ENCODE measurements at places on chromosomes 12 and 14.

DNA sequence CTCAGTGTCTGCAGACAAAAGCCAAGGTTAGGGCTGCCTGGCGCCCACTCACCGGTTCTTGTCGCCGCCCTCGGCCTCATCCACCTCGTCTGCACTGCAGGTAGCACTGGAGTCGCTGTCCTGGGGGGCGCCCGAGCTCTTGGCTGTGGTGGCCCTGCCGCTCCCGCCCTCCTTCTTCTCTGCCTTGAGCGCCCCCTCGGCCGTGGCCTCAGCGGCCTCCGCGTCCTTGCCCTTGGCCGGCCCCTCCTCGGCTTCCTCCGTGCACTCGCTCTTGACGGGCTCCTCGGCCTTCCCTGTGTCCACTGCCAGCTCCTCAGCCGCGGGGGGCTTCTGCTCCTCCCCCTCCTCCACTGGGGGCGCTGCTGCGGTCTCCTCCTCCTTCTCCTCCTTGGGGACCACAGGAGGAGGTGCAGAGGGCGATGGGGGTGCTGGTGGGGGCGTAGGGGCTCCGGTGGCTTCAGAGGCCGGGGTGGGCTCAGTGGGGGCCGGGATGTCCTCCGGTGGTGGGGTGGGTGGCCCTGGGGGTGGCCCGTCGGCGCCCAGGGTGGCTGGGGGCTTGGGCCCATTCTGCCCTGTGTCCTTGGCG is 77.2 kb downstream of the RFLNA start:
- no peak for DNase-seq

DNA sequence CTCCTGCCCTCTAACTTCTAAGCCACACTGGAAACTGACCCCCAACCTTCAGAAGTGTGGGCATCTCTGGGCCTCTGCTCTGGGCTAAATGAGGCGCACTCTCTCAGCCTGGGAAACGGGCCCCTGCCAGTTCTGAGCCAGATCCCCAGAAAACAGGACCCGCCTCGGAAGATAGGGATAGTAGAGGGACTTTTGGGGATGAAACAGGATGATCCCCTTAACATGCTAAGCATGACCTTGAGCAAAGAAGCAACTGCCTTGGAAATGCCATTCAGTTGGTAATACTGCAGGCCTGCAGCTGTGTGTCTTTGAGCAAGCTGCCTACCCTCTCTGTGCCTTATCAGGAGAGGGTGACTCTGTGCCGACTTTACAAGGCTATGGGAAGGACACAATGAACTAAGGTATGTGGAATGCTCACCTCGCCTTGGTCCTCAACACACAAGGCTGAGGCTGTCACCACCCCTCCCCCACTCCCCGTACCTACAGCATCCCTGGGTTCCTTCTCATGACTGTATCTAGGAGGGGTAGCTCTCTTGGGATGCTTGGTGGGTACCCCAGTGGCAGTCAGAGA is 54.0 kb downstream of the NCOR2 start:
- no peak for DNase-seq

DNA sequence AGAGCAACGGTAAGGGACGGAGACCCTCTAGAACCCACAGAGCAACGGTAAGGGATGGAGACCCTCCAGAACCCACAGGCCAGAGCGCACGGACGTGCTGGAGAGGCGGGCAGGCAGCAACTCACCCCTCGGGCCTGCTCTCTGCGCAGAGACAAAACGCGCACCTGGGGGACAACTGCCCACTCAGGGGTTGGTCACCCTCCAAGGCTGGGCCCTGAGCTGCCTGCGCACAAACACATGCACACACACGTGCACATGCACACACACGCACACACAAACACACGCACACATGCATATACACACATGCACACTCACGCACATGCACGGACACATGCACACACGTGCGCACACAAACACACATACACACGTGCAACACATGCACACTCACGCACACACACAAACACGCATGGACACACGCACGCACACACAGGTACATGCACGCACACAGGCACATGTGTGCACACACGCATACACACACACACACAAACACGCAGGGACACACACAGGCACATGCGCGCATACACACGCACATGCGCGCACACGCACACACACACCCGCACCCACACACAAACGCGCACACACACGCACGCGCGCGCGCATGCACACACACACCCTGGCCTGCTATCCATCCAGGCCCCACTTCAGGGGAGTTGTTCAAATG is 88.3 kb downstream of the NCOR2 start:
- no peak for DNase-seq

- no peak for DNase-seq
Observed at GRCh38 chr12:24431872-24432271, 482.4 kb upstream of the SOX5 start.

DNA sequence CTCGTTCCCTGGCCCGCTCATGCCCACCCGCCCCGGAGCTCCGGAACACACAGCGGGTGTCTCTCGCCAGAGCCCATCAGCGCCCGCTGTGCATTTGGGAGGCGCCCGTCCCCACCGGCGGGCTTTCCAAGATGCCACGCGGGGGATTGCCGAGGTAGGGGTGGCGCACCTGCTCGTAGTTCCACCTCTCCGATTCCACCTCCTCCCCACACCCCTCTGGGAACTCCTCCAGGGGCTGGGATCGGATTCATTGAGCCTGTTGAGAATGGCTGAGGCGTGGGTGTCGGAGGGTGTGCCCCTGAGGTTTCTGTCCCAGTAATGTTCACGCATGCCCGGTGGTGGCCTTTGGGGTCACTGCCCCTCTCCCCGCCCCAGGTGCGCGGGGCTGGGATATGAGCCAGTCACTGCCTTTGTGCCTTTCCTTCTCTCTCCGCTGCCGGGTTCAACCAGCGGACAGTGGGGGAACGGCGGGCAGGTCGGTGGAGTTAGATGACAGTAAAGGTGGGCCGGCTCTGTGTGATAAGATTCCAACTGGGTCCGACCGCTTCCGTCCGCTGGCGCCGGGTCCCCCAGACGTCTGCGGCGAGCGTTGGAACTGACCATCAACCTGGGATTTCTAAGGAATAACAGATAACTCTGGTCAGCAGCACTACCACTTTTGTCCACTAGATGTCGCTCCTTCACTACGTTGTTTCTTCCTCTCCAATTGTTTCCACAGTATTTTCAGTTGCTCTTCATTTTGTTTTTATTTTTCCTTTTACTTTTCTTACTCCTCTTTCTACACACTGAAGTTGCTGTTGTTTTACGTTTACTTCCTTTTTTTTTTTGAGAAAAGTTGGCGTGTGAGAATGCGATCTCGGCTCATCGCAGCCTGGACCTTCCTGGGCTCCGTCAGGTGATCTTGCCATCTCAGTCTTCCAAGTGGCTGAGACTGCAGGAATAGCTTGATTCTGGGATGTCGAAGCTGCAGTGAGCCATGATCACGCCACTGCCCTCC is 178.1 kb upstream of the ALG10B start:
- DNase-seq = peak; percentile 44

DNA sequence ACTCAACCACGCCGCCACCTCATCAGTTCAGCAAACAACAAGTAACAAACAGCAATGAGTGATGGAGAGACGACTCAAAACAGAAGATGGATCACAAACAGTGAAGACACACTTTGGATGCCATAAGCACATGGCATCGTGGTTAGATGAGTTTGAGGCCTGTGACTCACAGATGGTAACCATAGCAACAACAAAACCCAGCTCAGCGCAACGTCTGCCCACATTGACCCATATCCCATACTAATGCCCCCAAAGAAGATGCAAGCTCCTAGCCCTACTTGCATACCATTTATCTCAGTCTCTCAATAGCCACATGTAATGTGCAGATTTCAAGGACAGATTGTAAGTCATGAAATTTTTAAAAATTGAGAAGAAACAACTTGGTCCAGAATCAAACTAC is 1322.3 kb upstream of the TMEM132C start:
- DNase-seq = no peak

DNA sequence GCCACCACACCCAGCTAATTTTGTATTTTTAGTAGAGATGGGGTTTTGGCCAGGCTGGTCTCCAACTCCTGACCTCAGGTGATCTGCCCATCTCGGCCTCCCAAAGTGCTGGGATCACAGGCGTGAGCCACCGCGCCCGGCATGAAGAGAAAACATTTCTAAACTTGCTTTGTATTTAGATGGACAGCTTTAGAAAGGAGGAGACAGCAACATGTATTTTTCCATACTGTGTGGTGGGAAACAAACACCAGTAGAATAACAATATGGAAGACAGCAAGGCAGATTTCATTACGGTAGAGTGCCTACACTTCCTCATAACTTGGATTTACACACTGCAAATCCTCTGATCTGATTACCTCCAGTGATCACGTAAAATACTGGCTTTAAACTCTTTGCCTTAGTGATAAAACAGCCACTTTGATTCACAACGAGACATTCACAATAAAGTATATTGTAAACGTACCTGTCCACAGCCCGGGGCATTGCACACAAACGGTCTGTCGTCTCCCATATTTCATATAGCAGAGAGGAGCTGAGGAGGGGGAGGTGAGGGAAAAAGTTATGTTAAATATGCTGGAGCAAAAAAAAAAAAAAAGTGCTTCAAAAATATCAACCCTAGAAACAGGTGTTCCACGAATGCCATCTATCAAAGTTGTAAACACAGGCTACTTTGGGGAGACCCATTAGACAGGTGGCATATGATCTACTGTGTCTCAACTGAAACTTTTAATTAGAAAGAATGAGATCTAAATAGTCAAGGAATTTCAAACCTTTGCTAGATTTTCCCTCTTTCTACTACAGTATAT is 25.5 kb downstream of the ATF7 start:
- DNase-seq = no peak

DNA sequence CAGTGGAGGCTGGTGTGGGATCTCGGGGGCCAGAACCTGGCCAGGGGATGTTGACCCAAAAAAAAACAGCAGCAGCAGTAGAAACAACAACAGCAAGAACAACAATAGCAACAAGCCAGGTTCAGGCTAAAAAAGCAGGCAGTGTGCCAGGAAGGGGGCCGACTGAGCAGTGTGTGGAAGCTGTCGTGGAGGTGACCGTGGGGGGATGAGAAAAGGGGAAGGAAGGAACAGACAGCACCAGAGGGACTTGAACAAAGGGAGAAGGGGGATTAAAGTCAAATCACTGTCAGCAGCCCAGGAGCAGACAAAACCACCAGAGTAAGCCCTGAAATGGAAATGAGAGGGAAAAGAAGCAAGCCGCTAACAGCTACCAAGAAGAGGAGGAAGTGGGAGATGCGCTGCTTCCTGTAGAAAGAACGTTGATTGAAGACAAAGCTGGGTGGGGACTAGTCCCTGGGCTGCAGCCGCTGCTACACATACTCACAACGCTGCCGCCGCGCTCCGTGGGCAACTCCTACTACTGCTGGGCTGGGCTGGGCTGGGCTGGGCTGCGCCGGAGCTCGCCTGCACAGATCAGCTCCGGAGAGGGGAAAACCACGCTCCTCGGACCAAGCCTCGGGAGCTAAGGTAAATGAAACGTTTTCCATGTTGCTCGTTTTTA is at the start of gene GNG2:
Gene GNG2, plus strand, starts transcription at position 449 of the 661 bp plus-strand sequence. CDS start 90,067 bp downstream, outside the sequence.
- DNase-seq = peak; percentile 91

GRCh38 chr12:27824126-27824842 is 44.2 kb upstream of the MANSC4 start:
- no peak for DNase-seq

GRCh38 chr14:75283833-75284563 is 5.4 kb downstream of the FOS start:
- peak; percentile 47 for DNase-seq

DNA sequence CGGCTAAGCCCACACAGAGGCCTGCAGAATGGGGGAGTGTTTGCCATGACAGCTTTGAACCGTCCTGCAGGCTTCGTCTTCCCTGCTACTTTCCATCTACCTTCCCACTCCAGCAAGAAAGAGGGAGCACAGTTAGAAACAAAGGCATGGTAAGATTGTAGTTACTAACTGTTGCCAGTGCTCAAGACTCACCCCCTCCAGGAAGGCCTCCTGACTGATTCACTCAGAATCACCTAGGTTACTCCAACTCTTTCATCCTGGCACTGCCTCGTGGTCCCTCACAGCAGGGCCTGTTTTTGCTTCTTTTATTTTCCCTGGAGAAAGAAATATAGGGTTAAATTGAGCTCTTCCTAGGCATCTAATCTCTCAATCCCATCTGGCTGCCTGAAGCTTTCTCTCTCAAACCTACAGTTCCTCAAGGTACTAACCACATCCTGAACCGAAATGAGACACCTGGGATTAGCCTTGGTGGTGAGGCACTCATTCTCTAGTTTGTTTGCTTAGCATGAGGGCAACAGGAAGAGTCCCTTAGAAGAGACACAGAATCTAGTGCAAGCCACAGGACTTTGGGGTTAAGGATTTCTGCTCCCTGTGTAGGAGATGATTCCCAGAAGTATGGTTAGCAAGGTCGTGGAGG is 7.8 kb downstream of the GALNT6 start:
- DNase-seq = no peak

DNA sequence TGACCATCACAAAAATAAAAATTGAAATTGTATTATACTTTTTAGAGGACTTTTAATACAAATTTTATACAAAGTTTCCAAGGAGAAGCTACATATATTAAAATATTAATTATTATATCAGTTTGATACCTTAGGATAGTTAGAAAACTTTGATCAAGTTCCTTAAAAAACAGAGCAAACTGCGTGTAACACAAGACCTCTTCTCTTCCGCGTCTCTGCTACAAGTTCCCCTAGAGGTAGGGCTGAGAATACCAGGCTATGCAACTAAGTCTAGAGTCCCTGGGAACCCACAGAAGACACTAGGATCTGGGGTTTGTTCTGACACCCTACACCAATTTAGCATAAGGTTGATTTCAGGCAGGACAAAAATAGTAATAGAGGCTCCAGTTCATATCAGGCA is 319.0 kb downstream of the FOXG1 start:
- DNase-seq = peak; percentile 40

DNA sequence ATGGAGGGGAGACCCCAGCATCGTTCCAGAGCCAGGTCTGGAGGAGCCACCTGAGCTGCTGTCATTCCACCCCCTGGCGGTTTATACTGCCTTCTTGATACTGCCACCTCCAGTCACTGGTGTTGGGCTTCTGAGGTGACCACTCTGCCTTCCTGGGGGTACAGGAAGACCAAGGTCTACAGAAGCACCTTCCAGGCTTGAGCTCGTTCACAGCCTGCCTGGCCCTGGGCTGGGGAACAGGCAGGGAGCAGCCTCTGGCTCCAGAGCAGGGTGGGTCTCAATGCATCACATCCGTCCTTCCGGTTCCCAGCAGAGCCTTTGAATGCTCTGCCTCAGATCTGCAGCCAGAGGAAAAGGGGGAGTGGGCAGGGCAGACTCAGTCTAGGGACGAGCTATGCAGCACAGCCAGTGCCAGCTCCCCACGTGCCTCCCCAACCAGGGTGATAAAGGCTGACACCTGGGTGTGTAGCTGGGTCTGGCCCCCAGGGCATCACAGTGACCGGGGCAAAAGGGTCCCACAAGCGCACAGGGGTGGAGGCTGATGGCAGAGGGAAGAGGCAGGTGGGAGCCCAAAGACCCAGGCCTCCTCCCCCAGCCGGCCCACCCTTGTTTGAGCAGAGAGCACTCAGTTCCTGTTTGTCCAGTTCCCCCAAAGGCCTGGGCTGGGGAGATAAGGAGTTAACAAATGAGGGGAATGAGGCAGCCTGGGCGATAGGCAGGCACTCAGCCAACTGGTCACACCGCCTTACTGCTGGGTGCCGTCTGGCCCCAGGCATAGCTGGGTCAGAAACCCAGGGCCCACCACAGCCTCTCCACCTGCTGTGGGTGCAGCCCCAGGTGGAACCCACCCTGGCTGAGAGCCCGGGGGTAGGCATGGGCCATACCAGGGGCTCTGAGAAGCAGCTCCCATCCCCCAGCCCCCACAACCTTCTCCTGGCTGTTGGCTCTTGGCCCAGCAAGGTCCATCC is 17.1 kb downstream of the DEGS2 start:
- no peak for DNase-seq

GRCh38 chr12:26513363-26514043 is 318.1 kb downstream of the SSPN start:
- no peak for DNase-seq
